ENCODE measurements at places on chromosomes 12 and 14.

DNA sequence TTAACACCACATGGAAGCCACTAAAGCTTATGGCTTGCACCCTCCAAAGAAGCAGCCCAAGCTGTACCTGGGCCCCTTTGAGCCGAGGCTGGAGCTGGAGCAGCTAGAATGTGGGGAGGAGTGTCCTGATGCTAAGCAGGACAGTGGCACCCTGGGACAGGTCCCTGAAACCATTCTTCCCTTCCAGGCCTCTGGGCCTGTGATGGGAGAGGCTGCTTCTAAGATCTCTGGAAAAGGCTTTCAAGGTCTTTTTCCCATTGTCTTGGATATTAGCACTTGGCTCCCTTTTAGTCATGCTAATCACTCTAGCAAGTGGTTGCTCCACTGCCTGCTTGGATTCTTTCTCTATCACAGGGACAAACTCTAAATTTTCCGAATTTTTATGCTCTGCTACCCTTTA lies 40.9 kb downstream of the OSBPL8 start:
- no peak for DNase-seq

DNA sequence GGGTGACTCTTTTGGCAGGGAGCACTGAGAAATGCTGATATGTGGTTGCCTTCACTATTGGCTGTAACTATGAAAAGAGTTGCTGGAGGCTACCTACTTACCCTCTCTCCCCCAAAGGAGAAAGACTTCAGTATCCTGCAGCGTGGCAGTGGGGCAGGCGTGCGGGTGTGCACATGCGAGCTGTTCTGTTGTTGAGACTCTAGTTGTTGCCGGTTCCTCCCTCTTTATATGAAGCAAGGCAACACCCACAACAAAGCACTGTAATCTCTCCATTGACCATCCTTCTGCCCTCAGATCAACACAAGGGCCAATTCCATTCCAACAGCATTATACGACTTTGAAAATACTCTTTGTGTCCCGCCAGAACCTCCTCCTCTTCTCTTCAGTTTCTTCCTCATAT lies 259.4 kb downstream of the CACNA1C start:
- DNase-seq = no peak

GRCh38 chr12:122013791-122014590 lies 7.7 kb upstream of the BCL7A start:
- no peak for DNase-seq

- DNase-seq = no peak
Measured at GRCh38 chr12:57700317-57700716, 6.4 kb downstream of the OS9 start.

DNA sequence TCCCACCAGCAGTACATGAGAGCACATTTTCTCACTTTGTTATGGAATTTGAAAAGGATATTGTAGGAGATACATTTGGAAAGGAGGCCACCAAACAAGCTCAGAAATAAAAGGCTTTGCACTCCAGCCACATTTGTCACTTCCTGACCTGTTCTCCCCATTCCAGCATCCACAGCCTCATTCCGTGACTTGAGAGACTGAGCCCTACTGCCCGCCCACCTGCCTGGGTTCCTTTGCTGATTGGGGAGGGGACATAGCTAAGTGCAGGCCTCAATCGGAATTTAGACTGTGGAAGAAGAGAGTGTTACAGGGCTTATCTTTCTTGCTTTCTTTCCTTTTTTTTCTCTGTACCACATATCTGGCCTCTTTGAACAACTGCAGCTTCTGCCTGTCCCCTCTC lies 735.4 kb upstream of the TMEM132C start:
- DNase-seq = no peak

- DNase-seq = no peak
Measured at GRCh38 chr12:78331753-78332152, 501.1 kb downstream of the NAV3 start.

DNA sequence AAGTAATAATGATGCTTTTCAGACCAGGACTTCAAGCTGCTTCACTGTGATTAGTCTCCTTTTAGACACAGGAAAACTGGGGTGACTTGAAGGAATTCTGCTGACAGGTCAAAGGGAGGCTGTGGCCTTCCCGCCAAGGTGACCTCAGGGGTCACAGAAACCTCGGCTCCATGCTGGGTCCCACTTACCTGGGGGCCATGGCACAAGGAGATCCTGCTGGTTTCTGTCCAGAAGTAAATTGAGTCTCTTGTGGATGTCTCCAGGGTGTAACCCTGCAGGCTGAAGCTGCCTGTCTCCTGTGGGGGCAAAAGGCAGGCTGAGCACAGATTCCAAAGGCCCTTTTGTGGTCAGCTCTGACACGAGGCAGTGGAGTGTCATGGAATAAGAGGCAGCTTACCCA lies 138.7 kb upstream of the MED13L start:
- no peak for DNase-seq
